ENCODE measurements at places on chromosomes 7 and 10. TPM values are rescaled to one million over a fixed set of nuclear protein-coding genes. Genes with fewer than 3 reads are reported as not detected.

The EVX1 gene
- total RNA-seq = not detected

The SPDYE9 gene
- total RNA-seq = not detected

The RPP38 gene
- 14.8 TPM for total RNA-seq

The CFAP43 gene
- total RNA-seq = not detected

The EPDR1 gene
- 0.64 TPM for total RNA-seq

The NEUROD6 gene
- total RNA-seq = not detected

The GRM3 gene
- not detected for total RNA-seq

The CALHM3 gene
- not detected for total RNA-seq

The PLPP4 gene
- total RNA-seq = not detected

The LRIT1 gene
- not detected for total RNA-seq

The MEIG1 gene
- total RNA-seq = not detected

The ECHDC3 gene
- 17.8 TPM for total RNA-seq

The ZNF804B gene
- total RNA-seq = not detected

The RBM20 gene
- 3.1 TPM for total RNA-seq

The TMEM168 gene
- 17.9 TPM for total RNA-seq

The SLC37A3 gene
- total RNA-seq = 14.4 TPM

The LIPN gene
- total RNA-seq = 1.4 TPM

The LIPK gene
- total RNA-seq = 3.3 TPM

The SLC25A40 gene
- 13.4 TPM for total RNA-seq

The ARHGAP21 gene
- 40.1 TPM for total RNA-seq

The CAMK1D gene
- total RNA-seq = 10.7 TPM

The GOT1 gene
- total RNA-seq = 57.0 TPM

The ICA1 gene
- 9.4 TPM for total RNA-seq

The TWIST1 gene
- 0.64 TPM for total RNA-seq

Data from esophagus mucosa (tissue), 1 donor.